ENCODE measurements at places on chromosomes 7 and 10.

GRCh38 chr10:118868589-118868988, 113.8 kb upstream of the CACUL1 start:
- no peak for DNase-seq

DNA sequence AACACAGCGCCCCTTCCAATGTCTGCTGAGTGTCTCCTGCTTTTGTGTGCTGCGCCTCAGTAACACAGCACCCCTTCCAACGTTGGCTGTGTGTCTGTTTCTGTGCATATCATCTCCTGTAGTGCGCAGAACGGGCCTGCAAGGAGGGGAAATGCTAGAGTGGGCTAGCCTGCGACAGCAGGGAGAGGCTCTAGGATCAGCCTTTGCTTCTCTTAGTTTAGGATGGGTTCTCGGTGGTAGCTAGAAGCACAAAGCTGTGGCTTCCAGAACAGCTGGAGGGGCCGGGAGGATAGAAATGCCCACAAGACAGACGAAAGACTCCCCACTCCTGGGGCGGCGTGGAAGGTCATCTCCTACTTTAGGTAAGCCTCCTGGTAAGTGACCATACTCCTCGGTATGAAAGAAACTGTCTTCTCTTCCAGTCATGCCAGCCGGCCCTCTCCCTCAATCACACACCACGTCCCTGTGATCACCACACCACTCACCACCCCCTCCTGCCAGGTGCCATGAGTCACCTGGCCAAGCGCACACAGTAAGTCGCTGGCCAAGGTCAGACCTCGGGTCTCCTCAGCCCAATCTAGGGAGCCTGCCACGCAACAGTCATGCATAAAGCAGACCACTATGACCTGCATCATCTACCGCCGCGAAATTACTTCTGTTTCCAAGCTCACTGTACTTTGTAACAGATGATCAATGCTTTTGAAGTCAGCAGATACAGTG, 4.8 kb downstream of the PITRM1 start:
- DNase-seq: no peak

DNA sequence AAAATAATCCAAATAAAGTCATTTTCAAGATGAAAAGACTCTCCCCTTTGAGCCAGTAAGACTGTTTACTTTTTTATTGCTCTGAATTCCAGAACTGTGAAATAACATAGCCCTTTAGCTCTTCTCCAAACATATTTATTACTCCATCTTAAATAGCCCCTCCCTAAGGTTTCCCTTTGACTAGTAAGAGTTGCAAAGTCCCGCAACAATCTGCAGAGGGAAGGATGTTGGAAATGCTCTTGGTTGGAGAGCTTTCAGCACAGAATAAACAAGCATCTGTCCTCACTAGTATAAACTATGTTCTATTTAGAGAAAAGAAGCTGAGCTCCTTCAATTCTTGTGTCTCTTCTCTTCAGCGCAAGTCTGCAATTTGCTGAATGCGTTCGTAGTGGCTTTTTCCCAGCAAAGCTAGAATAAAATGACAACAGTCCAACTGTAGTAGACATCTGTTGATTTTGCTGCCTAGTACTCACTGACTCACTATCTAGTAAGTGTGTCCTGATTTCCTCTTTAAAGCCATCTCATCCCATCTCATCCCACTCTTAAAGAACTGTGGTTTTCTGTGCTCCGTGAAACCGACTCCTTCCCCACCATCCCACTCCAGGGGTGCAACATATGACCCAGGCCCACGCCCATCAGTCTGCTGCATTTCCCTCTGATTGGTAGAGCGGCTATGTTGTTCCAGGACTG, 104.0 kb downstream of the FAM107B start:
- no peak for DNase-seq

GRCh38 chr7:17311952-17312351, 13.5 kb downstream of the AHR start:
- no peak for DNase-seq

- DNase-seq: no peak
Measured at GRCh38 chr10:124870854-124871425, 69.3 kb downstream of the ABRAXAS2 start.

GRCh38 chr7:122965306-122965705, 30.2 kb downstream of the TAS2R16 start:
- no peak for DNase-seq

DNA sequence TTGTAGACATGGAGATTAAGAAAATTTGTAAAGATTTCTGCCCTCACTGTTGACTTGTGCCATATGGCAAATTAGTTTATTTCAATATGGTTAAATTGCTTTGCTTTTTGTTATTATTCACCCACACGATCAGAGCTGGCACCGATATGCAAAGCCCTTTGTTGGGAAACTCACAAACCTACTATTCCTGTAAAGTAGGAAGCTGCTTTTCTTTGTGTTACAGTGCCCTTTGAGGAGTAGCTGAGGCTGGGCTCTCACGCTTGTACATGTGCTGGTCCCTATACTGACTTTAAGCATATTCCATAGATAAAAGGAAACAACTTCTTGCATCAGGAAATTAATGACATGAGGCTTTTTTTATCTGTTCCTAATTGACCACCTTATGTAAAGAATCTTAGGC, 17.6 kb upstream of the AOAH start:
- no peak for DNase-seq

DNA sequence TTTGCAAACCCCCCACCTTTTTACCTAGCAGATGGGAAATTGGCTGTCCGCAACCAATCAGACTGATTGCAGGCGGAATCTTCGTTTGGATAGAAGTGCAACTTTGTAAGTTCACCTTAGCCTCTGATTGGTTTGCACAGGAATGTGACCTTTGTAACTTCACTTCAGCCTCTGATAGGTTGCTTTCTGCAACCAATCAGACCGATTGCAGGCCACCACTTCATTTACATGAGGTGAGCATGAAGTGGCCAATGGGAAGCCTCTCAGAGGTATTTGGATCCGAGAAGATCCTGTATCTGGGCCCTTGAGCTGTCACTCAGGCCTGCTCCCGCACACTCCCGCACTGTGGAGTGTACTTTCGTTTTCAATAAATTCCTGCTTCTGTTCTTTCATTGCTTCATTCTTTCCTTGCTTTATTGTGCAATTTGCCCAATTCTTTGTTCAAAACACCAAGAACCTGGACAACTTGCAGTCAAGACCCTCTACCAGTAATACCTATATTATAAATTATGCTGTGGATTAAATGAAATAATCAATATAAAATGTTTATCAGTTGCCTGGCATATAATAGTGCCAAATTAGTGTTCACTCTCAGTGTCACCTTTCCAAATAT, 491.4 kb downstream of the PLXNA4 start:
- no peak for DNase-seq

DNA sequence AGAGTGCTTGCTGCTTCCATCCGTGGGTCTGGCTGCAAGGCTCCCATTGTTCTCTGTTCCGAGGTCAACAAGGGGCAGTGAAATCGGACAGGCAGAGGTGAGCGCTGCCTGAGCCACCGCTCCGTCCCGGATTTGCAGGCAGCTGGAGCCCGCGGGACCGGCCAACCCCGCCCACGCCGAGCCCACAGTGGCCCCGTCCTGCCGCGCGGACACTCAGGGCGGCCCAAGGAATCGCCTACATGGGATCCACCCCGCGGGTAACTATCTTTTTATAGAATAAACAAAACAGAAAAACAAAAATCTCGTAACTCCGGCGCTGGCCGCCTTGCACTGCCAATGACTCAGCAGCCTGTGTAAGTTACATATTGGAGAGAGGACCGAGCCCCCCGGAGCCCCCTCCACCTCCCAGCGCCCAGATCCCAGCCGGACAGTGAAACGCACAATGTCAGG, 1.9 kb downstream of the BNIP3 start:
- DNase-seq: no peak

- no peak for DNase-seq
Measured at GRCh38 chr7:99292127-99292526, 19.5 kb downstream of the MYH16 start.

DNA sequence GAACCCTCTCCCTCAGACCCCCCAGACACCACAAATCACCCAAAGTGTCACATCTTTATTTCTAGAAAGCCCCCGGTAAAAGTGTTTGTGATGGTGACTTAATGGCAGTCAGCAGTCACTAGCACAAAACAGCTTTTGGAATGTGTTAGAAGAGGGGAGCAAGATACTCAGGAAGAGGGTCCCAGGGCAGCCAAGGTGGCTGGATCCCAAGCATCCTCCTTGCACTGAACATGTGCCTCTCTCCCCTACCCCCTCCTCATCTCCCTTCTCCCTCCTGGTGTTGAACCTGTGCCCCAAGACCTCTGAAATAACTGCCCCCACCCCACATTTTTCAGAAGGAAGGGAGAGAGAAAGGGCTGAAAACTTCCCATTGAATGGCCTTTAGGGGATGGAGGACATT, 37.8 kb upstream of the MXI1 start:
- DNase-seq: no peak

DNA sequence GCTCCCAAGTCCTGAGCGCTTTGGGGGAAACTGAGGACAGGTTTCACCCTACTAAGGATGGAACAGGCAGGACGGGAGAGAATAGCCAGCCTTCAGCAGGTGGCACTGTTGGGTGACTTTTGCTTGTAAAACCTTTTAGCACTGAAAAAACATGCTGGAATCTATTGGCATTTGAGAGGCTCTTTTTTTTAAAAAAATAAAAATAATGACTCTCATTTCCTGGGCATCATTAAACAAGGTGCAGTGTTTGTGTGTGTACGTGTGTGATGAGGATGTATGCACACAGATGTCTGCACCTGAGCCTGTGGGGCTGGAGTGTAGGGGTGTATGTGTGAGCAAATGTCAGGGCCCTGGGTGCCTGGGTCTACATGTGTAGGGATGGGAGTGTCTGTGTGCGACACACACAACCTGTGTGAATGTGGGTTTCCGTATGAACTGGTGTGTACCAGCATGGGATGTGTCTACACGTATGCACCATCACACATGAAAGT, 177.9 kb downstream of the RPS24 start:
- DNase-seq: no peak

GRCh38 chr7:51288896-51289622, 27.6 kb downstream of the COBL start:
- no peak for DNase-seq

GRCh38 chr7:4707217-4707741, 25.2 kb downstream of the FOXK1 start:
- no peak for DNase-seq

- no peak for DNase-seq
Measured at GRCh38 chr7:87598234-87599009, 2.3 kb downstream of the ABCB1 start.

GRCh38 chr10:33273295-33274002, 61.0 kb downstream of the NRP1 start:
- DNase-seq: no peak

DNA sequence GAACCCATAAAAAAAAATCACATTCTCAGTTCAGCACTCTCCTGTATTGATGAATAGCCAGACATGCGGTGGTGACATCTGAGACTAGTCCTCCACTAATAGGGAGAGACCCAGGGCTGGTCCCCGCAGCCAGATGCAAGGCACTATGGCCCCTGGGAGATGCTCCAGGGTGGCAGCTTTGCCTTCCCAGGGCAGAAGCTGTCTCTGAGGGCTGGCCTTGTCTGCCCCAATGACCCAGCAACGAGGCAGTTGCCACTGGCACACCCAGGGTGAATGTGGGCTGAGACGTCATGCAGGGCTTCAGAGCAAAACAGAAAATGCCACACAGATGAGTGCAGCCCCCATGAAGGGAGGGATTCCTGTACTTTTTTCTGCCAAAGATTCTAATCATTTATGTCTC, 50.1 kb upstream of the GDF10 start:
- DNase-seq: no peak

GRCh38 chr7:3201937-3202710, 98.9 kb upstream of the SDK1 start:
- DNase-seq: no peak

GRCh38 chr7:89926701-89927100, 227.6 kb upstream of the STEAP1 start:
- DNase-seq: no peak

DNA sequence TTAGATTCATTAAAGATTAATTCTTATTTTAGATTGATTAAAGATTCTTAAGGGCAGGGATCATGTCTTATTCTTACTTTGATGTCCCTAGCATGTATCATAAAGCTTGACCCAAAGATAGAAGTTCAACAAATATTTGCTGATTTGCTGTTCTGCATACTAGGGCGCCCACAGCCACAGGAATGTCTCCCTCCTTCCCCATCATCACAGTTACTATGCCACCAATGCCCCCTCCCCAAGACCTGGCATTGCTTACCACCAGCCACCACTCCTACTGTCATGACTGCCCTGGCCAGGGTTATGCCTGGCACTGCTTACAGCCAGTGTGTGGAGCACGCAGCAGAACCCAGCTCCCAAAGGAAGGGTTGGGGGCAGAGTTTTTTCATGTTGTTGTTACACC, 86.7 kb upstream of the AGK start:
- no peak for DNase-seq

GRCh38 chr7:36607721-36608095, 116.6 kb downstream of the AOAH start:
- no peak for DNase-seq

GRCh38 chr10:7409045-7409731, 1.6 kb downstream of the SFMBT2 start:
- peak; percentile 82 for DNase-seq

- DNase-seq: no peak
Measured at GRCh38 chr7:12119620-12120303, 91.3 kb upstream of the TMEM106B start.

GRCh38 chr10:24170199-24170598, 38.7 kb upstream of the KIAA1217 start:
- no peak for DNase-seq

- DNase-seq: no peak
Measured at GRCh38 chr7:151794508-151795167, 82.3 kb downstream of the PRKAG2 start.

DNA sequence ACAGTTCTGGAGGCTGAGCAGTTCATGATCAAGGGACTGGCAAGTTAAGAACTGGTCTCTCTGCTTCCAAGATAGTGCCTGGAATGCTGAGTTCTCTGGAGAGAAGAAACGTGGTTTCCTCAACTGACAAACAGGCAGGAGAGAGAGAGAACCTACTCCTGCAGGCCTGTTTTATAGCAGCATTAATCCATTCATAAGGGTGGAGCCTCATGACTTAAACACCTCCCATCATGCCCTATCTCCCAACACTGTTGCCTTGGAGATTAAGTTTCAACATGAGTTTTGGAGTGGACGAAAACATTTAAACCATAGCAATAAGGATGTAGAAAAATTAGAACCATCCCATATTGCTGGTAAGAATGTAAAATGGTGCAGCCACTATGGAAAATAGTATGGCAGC, 32.3 kb upstream of the IMMP2L start:
- DNase-seq: no peak

DNA sequence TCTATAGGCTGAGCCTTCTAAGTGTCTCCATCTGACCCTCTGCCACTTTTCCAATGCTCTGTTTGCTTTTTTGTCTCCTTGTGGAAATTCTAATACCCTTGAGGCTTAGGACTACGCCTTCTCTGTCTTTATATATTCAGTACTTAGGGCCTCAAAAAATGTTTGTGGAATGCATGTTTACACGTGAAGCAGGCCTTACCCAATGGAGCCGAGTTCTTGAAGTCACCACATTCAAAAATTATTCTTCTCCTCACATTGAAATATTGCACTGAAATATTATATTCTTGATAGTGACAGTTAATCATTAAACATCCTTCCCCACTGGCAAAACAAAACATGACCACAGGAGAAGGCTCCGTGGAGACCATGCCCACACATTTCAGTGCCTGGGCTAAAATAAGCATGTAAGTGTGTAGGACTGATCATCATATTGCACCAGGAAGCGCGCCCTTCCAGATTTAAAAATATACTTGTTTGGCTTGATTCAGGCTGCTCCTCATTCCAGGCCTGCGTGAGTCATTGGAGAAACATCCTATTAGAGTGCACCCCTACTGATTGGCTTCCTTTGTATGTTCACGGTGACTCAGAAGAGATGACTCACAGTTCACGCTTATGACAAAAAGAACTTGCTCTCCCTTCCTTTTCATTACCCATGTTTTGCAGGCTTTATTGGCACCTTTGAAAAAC, 307.4 kb upstream of the AOAH start:
- no peak for DNase-seq

All from GM20000 (cell line).